ENCODE measurements at places on chromosomes 11 and 22.

DNA sequence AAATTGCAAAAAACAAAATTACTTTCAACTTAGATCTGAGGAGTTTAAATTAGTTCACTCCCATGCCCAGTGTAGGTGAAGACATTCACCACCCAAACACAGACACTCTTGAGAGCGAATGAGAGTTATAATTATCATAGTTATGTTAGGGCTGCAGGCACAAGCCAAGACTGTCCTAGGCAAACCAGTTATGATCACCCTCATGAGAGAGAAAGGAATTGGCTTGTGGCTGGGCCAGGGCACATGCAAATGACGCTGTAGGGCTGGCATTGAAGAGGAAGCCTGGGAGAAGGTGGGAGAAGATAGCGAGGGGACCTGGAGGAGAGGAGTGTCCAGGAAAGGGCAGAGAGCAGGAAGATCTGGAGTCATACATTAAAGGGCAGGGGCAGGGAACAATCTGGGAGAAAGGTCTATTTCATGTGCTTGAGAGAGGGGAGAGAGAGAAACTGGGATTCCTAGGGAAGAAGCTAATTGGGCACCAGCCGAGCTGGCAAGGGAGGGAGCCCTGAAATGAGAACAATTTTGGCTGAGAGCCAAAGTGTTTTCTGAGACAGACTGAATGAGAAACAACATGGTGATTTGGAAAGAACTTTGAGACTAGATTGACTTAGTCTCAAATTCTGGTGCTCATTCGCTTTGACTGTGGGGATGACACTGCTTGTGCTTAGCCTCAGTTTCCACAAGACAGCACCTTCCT is 279.9 kb downstream of the KIRREL3 start:
- no peaks in the 10 kb centered on the region for H3K4me1 ChIP-seq
- no peak overlapping the region for H3K27ac ChIP-seq
- no peak overlapping the region for H3K4me3 ChIP-seq

GRCh38 chr11:119618208-119618909 is 110.6 kb downstream of the NECTIN1 start:
- no peak overlapping the region for H3K4me3 ChIP-seq
- H3K36me3 ChIP-seq = no peaks in the 10 kb centered on the region
- H3K4me1 ChIP-seq = peaks cover 45% of the 10 kb centered on the region
- DNase-seq = no peak
- no peak overlapping the region for H3K27ac ChIP-seq
- no peaks in the 10 kb centered on the region for H3K27me3 ChIP-seq

GRCh38 chr22:39244496-39245129 is at the start of gene PDGFB:
TSS of gene PDGFB (minus strand) at chr22:39244982. CDS start at chr22:39243963, 1,019 bp downstream.
- 0 out of 2 replicates have a peak, but pooled peaks cover 3% of the 10 kb centered on the region for H3K4me1 ChIP-seq
- DNase-seq = no peak
- no peak within 1 kb of the TSS for H3K27ac ChIP-seq
- H3K36me3 ChIP-seq = no peaks in the 10 kb centered on the region
- H3K4me3 ChIP-seq = no peak within 1 kb of the TSS
- H3K27me3 ChIP-seq = peaks cover 40% of the 10 kb centered on the region

GRCh38 chr11:479311-479710 is 27.7 kb downstream of the RNH1 start:
- no peak overlapping the region for H3K27ac ChIP-seq
- H3K27me3 ChIP-seq = no peaks in the 10 kb centered on the region
- peaks cover 2% of the 10 kb centered on the region for H3K36me3 ChIP-seq
- H3K4me1 ChIP-seq = no peaks in the 10 kb centered on the region
- H3K4me3 ChIP-seq = no peak overlapping the region

DNA sequence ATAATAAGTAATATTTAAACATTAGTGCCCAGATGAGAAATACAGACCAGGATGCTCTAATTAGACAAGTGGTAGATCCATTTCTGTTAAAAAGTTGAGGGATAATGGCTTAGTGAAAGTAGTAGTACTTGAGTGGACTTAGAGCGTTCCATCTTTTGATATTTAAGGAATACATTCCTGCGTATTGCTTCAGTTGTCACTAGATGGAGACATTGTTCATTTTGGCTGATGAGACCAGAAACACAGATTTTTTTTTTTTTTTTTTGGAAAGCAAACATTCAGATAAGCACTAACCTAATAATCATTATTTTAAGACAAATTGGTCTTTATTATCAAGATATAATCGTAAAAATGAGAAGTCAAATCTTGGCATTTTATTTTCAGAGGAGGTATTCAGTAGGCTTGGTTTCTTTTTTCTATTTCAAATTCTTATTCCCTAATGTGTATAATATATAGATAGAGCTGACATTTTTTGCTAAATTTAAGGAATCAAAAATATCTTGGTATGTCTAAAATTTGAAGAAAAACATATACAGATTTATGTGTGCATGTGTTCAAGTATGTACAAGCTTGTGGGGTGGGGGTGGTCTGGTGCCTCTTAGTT is 92.9 kb downstream of the DYNC2H1 start:
- DNase-seq = peak; percentile 51
- no peak overlapping the region for H3K27ac ChIP-seq
- H3K36me3 ChIP-seq = no peaks in the 10 kb centered on the region
- no peak overlapping the region for H3K4me3 ChIP-seq

- no peaks in the 10 kb centered on the region for H3K36me3 ChIP-seq
- H3K4me3 ChIP-seq = no peak overlapping the region
- 0 out of 2 replicates have a peak, but pooled peaks cover 5% of the 10 kb centered on the region for H3K27me3 ChIP-seq
- H3K4me1 ChIP-seq = no peaks in the 10 kb centered on the region
- no peak for DNase-seq
Observed at GRCh38 chr11:30206249-30206996, 24.4 kb upstream of the FSHB start.

DNA sequence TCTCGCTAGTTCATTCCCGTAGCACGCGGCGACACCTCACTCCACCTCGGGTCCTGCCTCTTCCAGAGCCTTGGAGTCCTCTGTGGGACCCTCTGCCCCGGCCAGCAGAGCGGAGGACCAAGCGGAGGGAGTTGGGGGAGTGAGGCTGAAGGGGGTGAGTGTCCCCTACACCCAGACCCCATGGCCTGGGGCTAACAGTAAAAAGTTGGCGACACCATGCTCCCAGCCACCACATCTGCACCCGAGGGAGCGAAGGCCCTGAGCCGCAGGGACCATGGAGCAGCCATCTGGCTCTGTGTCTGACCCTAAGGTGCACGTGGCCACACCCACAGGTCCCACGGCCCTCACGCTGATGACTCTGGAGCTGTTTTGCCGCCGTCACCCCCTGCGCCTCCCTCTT is 293.8 kb downstream of the BRD1 start:
- H3K36me3 ChIP-seq = no peaks in the 10 kb centered on the region
- no peak overlapping the region for H3K4me3 ChIP-seq
- no peak for DNase-seq
- H3K4me1 ChIP-seq = no peaks in the 10 kb centered on the region

DNA sequence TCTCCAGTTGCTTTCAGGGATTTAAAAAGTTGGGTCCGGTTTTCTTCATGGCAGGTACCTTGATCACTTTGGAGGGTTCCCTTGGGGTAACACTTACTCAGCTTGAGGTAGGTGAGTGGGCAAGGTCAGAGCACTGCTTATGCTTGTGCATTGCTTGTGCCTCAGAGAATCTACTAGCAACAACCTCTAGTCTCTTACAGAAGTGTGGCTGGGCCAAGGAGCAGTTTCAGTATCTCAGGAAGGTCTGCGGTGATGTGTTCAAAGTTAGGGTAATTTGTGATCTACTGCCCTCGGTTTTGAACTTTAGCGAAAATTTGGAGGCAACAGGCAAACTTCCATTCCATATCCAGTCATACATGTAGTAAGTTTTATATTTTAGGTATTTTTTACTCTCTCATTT is 62.8 kb downstream of the NCAM1 start:
- peaks cover 13% of the 10 kb centered on the region for H3K4me1 ChIP-seq
- H3K4me3 ChIP-seq = no peak overlapping the region
- H3K36me3 ChIP-seq = no peaks in the 10 kb centered on the region
- H3K27ac ChIP-seq = no peak overlapping the region
- H3K27me3 ChIP-seq = no peaks in the 10 kb centered on the region

DNA sequence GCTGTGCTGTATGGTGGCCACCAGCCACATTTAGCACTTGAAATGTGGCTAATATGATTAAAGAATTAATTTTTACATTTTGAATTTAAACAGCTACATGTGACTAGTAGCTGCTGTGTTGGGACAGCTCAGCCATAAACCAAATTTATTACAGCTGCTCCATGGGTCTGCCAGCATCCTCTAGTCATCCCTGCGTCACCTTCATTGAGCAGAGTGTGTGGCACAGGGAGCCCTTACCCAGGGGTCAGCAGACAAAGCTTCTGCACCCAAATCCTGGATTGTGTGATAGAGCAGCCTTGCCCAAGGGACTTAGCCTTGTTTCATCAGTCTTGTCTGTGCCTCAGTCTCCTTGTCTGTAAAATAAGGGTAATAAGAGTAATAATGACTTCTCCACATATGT is 19.4 kb upstream of the ACCSL start:
- no peak for DNase-seq
- no peak overlapping the region for H3K4me3 ChIP-seq
- H3K27me3 ChIP-seq = no peaks in the 10 kb centered on the region
- H3K27ac ChIP-seq = no peak overlapping the region
- peaks cover 4% of the 10 kb centered on the region for H3K4me1 ChIP-seq

GRCh38 chr11:46493791-46494190 is 100.0 kb downstream of the AMBRA1 start:
- H3K4me3 ChIP-seq = no peak overlapping the region
- peaks cover 22% of the 10 kb centered on the region for H3K4me1 ChIP-seq
- DNase-seq = no peak
- H3K27me3 ChIP-seq = no peaks in the 10 kb centered on the region
- H3K27ac ChIP-seq = no peak overlapping the region

GRCh38 chr11:96275801-96276594 is 67.0 kb downstream of the MAML2 start:
- no peak overlapping the region for H3K27ac ChIP-seq
- no peaks in the 10 kb centered on the region for H3K4me1 ChIP-seq
- H3K36me3 ChIP-seq = no peaks in the 10 kb centered on the region
- H3K4me3 ChIP-seq = no peak overlapping the region

- no peaks in the 10 kb centered on the region for H3K4me1 ChIP-seq
- H3K36me3 ChIP-seq = no peaks in the 10 kb centered on the region
- no peak overlapping the region for H3K4me3 ChIP-seq
- H3K27ac ChIP-seq = no peak overlapping the region
- H3K27me3 ChIP-seq = no peaks in the 10 kb centered on the region
Observed at GRCh38 chr22:47250995-47251765, 488.7 kb downstream of the TBC1D22A start.

GRCh38 chr11:128219731-128220120 is 367.6 kb downstream of the ETS1 start:
- no peaks in the 10 kb centered on the region for H3K4me1 ChIP-seq
- no peak overlapping the region for H3K4me3 ChIP-seq
- DNase-seq = no peak
- H3K27me3 ChIP-seq = no peaks in the 10 kb centered on the region
- H3K27ac ChIP-seq = no peak overlapping the region

DNA sequence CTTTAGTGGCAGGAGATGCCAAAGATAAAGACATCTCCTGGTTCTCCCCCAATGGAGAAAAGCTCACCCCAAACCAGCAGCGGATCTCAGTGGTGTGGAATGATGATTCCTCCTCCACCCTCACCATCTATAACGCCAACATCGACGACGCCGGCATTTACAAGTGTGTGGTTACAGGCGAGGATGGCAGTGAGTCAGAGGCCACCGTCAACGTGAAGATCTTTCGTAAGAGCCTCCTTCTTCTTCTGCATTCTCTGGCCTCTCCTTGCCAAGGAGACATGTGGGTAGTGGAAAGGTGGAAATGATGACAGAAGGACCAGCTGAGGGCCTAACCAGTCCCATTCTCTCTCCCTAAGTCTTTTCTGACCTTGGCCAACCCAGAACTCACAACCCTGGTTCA is 110.1 kb upstream of the TTC12 start:
- peaks cover 16% of the 10 kb centered on the region for H3K36me3 ChIP-seq
- H3K27me3 ChIP-seq = no peaks in the 10 kb centered on the region

DNA sequence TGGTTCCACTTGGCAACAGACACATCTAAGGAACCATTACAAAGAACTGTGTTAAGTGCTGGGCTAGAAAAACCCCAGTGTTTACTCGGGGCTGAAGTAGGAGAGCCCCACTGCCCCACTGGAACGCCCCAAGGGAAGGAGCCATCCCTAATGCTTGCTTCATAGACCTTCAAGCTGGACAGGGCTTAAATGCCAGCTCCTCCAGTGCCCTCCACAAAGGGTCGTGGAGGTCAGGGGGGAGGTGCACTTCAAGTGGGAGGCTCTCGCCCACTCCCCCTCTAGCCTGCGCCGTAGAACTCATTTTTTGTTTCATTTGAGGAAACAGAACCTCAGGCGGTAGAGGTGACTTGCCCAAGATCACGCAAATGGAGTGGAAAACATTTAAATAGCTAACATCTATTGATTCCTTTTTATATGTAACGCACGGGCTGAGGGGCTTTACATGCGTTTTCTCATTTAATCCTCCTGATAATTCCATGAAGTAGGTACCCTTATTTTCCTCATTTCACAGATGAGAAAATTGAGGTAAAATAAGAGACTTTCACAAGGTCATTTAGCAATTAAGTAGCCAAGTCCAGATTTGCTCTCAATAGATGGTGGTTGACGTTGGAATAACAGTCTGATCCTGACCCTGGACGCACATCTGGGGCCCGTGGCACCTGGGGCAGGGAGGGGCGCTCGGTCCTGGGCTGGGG is 545 bp upstream of the ZDHHC13 start:
- H3K36me3 ChIP-seq = peaks cover 4% of the 10 kb centered on the region
- no peaks in the 10 kb centered on the region for H3K27me3 ChIP-seq
- no peak overlapping the region for H3K27ac ChIP-seq
- peaks cover 10% of the 10 kb centered on the region for H3K4me1 ChIP-seq
- DNase-seq = peak; percentile 16

DNA sequence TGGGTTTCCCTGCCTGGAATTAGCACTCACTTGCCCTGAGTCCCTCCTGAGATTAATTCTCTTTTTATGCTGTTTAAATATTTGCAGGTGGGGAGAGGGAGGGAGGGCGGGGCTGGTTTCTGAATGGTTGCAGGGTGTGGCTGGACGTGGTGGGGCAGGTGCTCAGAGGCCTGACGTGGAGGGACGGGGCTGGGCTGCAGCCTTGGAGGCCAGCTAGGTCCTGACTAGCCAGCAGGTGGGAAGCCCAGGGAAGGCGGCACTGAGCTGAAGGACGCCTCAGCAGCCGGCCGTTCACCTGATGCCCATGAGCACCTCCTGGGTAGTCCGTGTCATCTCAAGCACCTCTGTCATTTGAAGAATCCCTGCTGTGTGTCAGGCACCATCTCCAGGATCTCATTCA is 21.3 kb downstream of the SGSM1 start:
- DNase-seq = no peak
- H3K27ac ChIP-seq = no peak overlapping the region
- no peaks in the 10 kb centered on the region for H3K4me1 ChIP-seq
- peaks cover 8% of the 10 kb centered on the region for H3K27me3 ChIP-seq
- H3K4me3 ChIP-seq = no peak overlapping the region

Measured in SJCRH30 (cell line).